ENCODE measurements at places on chromosomes 4 and X.

GRCh38 chr4:5808081-5808741 is 84.7 kb downstream of the CRMP1 start:
- DNase-seq, result no peak

GRCh38 chr4:129334136-129334535 is 238.2 kb downstream of the C4orf33 start:
- DNase-seq, result no peak

GRCh38 chrX:34893741-34894140 is 48.9 kb upstream of the FAM47B start:
- peak; percentile 1 for DNase-seq

- no peak for DNase-seq
Observed at GRCh38 chr4:156751486-156751885, 220.1 kb downstream of the PDGFC start.

- DNase-seq, result peak; percentile 10
Observed at GRCh38 chr4:87270144-87270543, 49.7 kb upstream of the KLHL8 start.

DNA sequence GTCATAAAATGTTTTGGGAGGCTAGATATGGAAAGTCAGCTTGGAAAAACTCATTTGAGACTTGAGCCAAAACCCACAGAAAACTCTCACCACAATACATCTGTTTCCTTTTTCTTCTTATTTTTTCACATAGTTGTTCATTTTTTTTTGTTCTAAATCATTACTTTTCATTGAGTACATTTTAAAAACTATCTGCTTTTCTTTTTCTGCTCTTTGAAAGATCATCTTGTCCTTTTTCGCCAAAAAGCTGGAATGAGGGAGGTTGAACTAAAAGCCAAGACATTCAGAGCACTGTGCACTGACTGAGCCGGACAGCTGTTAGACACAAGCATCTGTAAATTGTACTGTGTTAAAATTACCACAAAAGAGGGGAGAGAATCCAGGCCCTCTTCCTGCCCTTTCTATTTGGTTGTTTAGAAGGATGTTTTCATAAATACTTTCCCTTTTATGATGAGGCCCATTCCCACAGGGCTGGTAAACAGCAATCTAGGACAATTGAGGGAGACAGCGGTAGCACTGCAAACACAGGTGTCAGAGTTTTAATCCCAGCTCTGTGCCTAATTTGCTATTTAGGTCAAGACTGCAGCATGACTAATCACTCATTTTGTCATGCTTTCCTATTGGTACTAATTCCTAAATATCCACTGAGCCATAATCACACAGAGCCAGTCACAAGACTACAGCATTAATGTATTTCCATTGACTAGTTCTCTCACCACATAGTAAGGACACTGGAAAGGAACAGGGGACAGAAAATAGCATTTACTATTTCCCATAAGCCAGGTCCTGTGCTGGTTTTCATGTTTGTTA is 7.3 kb upstream of the RNF150 start:
- DNase-seq, result no peak

DNA sequence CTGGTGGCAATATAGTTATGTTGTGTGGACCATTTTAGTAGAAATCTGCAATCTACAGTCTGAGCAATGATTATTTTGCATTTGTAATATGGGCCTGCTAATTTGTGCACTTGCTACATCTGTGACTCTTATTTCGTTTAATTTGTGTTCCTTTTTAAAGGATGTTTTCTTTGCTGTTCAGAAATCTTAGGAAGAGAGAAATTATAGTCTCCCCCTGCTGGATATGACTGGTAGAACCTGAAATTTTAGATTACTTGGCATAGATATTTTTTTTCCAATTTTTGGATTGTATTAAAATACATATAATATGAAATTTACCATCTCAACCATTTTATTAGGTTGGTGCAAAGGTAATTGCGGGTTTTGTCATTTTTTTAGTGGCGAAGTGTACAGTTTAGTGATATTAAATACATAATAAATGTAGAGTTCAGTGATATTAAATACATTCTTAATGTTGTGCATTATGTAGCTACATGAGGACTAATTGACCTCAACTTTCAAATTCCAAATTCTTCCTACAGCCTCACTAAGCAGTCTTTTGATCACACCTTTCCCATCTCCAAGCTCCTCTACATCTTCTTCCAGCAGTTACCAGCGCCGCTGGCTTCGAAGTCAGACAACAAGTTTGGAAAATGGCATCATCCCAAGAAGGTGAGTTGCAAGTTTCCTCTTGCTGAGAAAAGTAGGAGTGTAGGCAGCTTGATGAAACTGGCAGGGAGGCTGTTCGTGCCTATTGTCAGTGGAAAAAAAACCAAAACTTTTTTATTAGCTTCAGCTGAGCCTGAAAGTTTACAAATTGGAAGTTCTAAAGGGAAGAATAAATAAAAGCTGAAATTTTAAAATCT is 82.2 kb downstream of the FNIP2 start:
- no peak for DNase-seq

Data from activated CD4-positive, alpha-beta T cell treated with anti-CD3 and anti-CD28 coated beads, Interleukin-2, amount 50 U/mL, for 16 hours (primary cell).